ENCODE measurements at places on chromosomes 1 and 21.

GRCh38 chr1:119133987-119134386 lies 6.5 kb downstream of the WARS2 start:
- peak; percentile 47 for DNase-seq

DNA sequence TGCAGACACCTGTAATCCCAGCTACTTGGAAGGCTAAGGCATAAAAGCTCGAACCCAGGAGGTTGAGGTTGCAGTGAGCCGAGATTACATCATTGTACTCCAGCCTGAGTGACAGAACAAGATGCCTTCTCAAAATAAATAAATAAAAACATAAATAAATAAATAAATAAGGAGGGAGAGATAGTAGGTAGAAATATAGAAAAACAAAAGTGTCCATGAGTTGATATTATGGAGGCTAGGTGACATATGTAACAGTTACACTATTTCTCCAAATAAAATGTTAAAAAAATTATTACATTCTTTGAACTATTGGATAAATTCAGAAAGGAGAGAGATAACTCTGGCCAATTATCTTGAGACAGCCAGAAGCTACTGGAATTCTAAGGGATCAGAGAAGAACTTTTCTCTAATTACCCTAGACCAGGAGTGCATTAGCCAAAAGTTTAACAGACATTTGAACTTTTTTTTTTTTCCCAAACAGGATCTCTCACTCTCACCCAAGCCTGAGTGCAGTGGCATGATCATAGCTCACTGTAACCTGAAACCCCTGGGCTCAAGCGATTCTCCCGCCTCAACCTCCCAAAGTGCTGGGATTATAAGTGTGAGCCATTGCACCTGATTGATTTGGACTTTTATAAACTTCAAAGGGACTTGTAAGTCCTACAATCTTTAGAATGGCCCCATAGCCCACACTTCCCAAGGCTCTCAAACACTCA lies 17.6 kb downstream of the SYNJ1 start:
- DNase-seq = no peak

GRCh38 chr1:85616364-85616705 lies 35.8 kb downstream of the CCN1 start:
- DNase-seq = no peak

GRCh38 chr21:40053007-40053406 lies 185.8 kb downstream of the PCP4 start:
- no peak for DNase-seq

DNA sequence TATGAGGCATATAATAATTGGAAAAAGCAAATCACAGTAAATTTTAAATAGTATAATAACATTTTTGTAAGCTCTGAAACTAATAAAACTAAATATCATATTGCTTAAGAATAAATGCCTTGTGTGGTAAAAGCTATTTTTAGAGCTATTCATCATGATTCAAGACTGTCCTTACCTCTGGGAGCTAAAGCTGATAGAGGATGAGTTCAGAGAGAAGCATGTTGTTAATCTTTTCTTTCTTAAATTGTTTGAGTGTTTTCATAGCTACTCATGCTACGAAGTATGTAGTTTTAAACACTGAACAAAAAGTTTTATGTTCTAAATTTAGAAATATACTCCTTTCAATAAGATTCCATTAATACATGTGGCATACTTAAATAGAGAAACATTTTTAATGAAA lies 30.5 kb downstream of the IFI16 start:
- peak; percentile 65 for DNase-seq

All from fibroblast of skin of left biceps (primary cell).